ENCODE measurements at places on chromosomes 1 and 21. TPM values are rescaled to one million over a fixed set of nuclear protein-coding genes. Genes with fewer than 3 reads are reported as not detected.

DNA sequence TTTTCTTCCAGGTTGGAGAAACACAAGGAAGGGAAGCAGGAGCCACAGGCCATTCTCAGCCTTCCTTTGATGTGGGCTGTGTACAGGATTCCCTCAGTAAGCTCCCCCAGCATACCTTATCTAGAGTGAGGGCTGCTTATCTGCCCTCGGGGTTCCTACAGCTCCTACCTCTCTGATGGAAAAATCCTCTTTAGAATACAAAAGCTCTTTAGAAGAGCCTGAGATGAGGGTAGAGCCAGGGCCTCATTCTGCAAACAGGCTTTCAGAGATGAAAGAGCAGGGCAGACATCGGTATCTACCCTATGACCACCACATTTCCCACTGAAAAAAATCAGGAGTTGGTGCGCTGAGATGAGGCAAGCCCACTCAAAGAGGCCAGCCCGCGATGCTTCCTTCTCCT lies 85.1 kb downstream of the PLPP3 start:
- H3K4me3 ChIP-seq = no peak overlapping the region
- H3K27me3 ChIP-seq = no peaks in the 10 kb centered on the region
- H3K36me3 ChIP-seq = no peaks in the 10 kb centered on the region
- H3K27ac ChIP-seq = no peak overlapping the region
- no peak for DNase-seq
- no peaks in the 10 kb centered on the region for H3K4me1 ChIP-seq

- no peak overlapping the region for H3K27ac ChIP-seq
- no peaks in the 10 kb centered on the region for H3K4me1 ChIP-seq
These were observed 17.8 kb upstream of the TDRD10 start for GRCh38 chr1:154483941-154484803.

DNA sequence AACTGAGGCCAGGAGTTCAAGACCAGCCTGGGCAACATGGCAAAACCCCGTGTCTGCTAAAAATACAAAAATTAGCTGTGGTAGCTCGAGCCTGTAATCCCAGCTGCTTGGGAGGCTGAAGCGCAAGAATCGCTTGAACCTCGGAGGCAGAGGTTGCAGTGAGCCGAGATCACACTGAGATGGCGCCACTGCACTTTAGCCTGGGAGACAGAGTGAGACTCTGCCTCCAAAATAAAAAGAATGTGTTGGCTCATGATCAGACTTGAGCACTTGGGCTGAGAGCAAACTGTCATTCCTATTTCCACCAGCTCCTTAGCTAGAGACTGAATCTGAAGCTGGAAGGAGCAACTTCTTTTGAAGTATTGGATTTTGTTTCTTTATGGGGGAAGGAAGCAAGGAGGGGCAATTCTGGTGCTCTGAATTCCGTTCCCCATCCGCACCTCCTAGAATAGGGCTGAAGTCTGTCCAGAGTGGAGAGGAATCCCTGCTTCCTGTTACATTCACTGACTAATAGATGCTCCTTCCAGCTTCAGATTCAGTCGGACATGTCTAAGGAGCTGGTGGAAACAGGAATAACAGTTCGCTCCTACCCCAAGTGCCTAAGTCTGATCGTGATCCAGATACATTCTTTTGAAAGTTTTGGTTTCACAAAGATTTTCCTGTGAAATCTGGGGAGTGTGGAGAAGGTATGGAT lies 3.8 kb downstream of the ZNF672 start:
- no peaks in the 10 kb centered on the region for H3K27me3 ChIP-seq
- no peak overlapping the region for H3K27ac ChIP-seq
- H3K4me1 ChIP-seq = peaks cover 16% of the 10 kb centered on the region
- peaks cover 25% of the 10 kb centered on the region for H3K36me3 ChIP-seq
- peak; percentile 29 for DNase-seq

Gene CD160
- not detected for total RNA-seq

Gene GBP7
- total RNA-seq = 0.20 TPM

GRCh38 chr1:52601991-52602855 lies at the start of gene GPX7:
TSS of gene GPX7 (plus strand) at chr1:52602371. CDS start at chr1:52602410, 39 bp downstream.
- H3K36me3 ChIP-seq = no peaks in the 10 kb centered on the region
- peak; percentile 65 for DNase-seq
- H3K27ac ChIP-seq = peak within 1 kb of the TSS; percentile 72
- peaks cover 37% of the 10 kb centered on the region for H3K4me1 ChIP-seq
- H3K4me3 ChIP-seq = peak within 1 kb of the TSS; percentile 73

Gene CZIB
- total RNA-seq = 33.5 TPM

Gene ZC3H12A
- 205 TPM for total RNA-seq

DNA sequence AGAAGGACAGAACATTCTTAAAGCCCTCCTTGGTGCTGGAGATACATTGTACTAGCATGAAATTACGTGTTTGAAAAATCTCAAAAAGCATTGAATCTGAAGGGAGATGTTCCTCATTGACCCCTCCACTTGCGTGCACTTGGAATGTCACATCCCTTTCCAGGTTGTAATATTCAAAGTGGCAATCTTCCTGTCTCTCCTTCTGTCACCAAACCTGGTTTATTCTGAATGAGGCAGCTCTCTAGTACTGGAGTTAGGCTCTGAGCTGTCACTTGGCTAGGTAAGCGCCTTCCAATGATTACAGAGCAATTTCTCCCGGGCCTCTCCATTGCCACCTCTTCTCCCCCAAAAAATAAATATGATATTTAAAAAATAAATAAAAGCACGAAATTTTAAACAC lies 855 bp downstream of the DSCAM start:
- no peak overlapping the region for H3K4me3 ChIP-seq
- no peaks in the 10 kb centered on the region for H3K4me1 ChIP-seq
- no peak overlapping the region for H3K27ac ChIP-seq
- H3K36me3 ChIP-seq = no peaks in the 10 kb centered on the region
- H3K27me3 ChIP-seq = peaks cover 7% of the 10 kb centered on the region

DNA sequence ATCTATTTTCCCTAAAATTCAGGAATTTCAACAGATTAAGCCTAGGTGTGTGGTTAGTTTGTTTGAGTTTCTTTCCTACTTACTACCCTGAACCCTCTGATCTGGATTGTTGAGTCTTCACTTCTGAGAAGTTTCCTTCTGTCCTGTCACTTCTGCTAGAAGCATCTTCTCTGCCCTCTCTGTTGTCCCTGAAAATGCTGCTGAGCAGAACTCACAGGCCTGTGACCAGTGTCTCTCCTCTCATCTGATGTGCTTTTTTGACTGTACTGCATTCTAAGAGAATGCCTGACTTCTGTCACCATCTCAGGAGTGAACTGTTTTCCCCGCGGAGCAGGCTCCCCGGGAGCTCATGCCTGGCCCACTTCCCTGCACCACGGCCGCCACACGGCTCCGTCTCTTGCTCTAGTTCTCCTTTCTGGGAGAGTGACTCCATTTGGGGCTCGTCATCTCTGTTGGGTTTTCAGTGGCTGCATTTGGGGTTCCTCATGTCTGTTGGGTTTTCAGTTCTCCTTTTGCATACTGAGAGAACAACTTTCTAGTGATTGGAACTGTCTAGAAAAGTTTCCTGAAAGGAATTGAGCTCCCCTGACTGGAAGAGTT lies 77.9 kb downstream of the POFUT2 start:
- no peaks in the 10 kb centered on the region for H3K27me3 ChIP-seq
- DNase-seq = no peak
- no peaks in the 10 kb centered on the region for H3K4me1 ChIP-seq
- no peak overlapping the region for H3K4me3 ChIP-seq

DNA sequence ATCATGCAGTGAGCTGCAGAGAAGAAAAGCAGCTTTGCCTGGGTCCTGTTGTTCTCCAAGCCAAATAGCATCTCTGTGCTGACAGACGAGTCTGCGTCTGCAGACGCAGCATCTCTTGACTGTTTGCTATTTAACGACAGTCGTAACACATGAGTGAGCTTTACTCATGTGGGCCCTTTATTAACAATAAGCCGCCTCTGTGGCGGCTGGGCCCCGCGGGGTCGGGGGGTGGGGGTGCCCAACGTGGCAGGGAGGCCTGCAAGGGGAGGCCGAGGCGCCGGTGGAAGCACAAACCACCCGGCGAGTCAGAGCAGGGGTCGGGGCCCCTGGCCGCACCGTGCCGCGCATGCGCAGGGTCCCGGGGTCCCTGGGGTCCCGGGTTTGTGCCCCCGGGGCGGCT lies 435.1 kb downstream of the KIF26B start:
- H3K36me3 ChIP-seq = no peaks in the 10 kb centered on the region
- no peaks in the 10 kb centered on the region for H3K27me3 ChIP-seq
- no peaks in the 10 kb centered on the region for H3K4me1 ChIP-seq
- H3K4me3 ChIP-seq = no peak overlapping the region
- no peak overlapping the region for H3K27ac ChIP-seq
- no peak for DNase-seq

Gene EVA1C
- 8.3 TPM for total RNA-seq

- H3K4me3 ChIP-seq = no peak overlapping the region
- no peak for DNase-seq
- H3K27ac ChIP-seq = no peak overlapping the region
- peaks cover 2% of the 10 kb centered on the region for H3K4me1 ChIP-seq
- no peaks in the 10 kb centered on the region for H3K27me3 ChIP-seq
These were observed 31.6 kb upstream of the NBL1 start for GRCh38 chr1:19612530-19612929.

DNA sequence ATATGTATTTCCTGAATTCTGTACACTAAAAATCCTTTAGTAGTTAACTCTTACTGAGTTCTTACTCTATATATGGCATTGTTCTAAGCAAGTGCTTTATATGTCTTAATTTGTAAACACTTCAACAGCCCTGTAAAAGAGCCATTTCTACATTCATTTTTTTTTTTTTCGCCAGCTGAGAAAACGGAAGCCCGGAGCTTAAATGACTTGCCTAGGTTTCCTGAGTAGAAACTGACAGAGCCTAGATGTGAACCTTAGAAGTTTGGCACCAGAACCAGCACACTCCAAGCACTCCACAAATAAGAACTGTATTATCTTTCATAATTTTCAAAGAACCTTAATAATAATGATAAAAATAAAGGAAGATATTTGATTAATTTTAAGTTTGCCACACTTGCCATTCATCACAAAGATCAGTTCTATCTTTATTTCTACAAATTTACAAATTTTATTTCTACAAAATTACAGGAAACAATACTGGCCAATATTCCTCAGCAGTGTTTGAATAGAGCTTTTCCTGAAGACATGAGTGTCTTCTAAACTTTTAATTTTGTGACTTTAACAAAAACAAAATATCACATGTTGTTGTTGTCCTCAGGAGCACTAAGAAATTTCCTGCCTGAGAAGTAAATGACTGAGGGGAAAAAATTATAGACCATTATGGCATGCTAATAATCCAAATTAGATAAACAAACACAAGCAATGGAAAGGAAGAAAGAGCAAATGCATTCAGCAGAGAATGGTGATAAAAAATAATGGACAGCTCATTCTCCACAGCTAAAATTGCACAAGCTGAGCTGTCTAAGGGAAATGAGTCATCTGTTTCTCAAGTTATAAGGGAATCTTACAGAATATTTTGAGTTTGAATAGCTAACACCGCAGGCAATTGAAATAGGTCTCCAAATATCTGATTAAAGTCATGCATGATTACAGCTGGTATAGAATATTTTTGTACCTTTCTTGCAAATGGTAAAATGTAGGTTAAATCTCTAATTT lies 71.2 kb downstream of the DPYD start:
- H3K27me3 ChIP-seq = no peaks in the 10 kb centered on the region
- no peak overlapping the region for H3K4me3 ChIP-seq
- peaks cover 8% of the 10 kb centered on the region for H3K36me3 ChIP-seq

Gene AMY2A
- not detected for total RNA-seq

Gene SETD4
- 15.0 TPM for total RNA-seq

Gene TFF1
- not detected for total RNA-seq

- peaks cover 2% of the 10 kb centered on the region for H3K27me3 ChIP-seq
- no peak for DNase-seq
- H3K4me1 ChIP-seq = no peaks in the 10 kb centered on the region
- H3K27ac ChIP-seq = no peak overlapping the region
- H3K36me3 ChIP-seq = no peaks in the 10 kb centered on the region
- H3K4me3 ChIP-seq = no peak overlapping the region
These were observed 145.7 kb upstream of the BARHL2 start for GRCh38 chr1:90862782-90863181.

DNA sequence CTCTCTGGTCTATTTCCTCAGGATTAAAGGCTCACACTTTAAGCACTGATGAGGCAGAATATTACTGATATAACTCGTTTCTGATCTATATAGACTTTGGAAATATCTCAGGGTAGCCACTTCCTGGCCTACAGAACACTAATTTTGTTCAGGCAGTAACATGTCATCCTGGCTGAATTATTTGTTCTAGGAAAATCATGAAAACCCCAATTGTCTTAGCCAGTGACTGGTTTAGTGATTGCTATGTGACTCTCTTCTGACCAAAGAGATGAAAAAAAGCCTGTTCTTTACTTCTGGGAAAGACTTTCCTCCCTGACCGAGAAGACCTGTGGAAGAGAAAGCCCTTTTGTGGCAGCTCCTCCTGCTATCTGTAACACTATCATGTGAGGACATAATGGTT lies 453.7 kb downstream of the SETD4 start:
- DNase-seq = no peak
- H3K36me3 ChIP-seq = no peaks in the 10 kb centered on the region
- peaks cover 3% of the 10 kb centered on the region for H3K27me3 ChIP-seq
- H3K27ac ChIP-seq = no peak overlapping the region
- H3K4me3 ChIP-seq = no peak overlapping the region

- no peak for DNase-seq
- no peak overlapping the region for H3K27ac ChIP-seq
- no peaks in the 10 kb centered on the region for H3K27me3 ChIP-seq
- H3K4me3 ChIP-seq = no peak overlapping the region
These were observed 51.4 kb downstream of the ADCY10 start for GRCh38 chr1:167862432-167863076.

DNA sequence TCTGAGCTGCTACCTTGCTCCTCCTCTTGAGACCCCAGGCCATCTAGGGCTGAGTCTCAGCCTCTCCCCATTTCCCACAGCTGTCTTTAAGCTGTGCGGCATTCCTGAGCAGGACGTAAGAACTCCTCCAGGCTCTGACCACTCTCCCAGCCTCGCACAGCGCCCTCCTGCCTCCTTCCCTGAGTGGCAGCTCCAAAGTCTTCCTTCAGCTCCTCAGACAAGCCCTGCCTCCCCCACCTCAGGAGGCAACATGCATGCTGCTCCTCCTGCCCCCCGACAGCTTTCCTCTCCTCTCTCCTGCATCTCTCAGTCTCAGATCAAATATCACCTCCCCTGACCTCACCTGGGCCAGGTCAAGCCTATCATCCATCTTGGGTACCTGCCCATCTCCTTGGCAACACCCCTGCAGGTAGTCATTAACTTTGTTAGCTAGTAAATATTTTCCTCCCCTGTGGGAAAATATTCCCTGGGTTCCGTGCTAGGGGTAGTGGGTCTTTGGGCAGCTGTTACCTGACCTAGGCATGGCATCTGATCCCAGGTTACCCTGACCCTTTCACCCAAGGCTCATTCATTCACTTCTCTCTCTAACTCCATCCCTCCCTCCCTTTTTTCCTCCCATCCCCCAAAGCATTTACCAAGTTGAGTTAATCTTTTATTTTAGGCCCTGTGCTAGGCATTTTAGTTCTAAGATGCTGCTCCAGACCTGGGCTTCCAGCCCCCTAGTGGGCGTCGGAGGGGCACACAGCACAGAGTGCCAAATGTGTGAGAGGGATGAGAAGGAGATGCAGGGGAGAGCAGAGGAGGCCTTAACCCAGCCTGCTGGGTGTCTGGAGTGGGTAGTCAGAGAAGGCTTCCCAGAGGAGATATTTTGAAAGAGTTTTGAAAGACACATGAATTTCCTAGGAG lies 419.9 kb downstream of the PTPRU start:
- no peaks in the 10 kb centered on the region for H3K27me3 ChIP-seq
- H3K27ac ChIP-seq = no peak overlapping the region
- no peaks in the 10 kb centered on the region for H3K4me1 ChIP-seq

Gene DCDC2B
- not detected for total RNA-seq

Gene CACHD1
- 0.22 TPM for total RNA-seq

Gene GJA4
- total RNA-seq = not detected

Data from CD4-positive, CD25-positive, alpha-beta regulatory T cell (primary cell).